Panc1 (cell line): ENCODE measurements at places on chromosomes 5 and 9.
A peak's percentile ranks its signal among the peaks of the same experiment; 100 is the strongest.

- no peaks in the 10 kb centered on the region for H3K27me3 ChIP-seq
- H3K4me3 ChIP-seq, result no peak overlapping the region
- H3K27ac ChIP-seq, result no peak overlapping the region
- no peaks in the 10 kb centered on the region for H3K4me1 ChIP-seq
Measured at GRCh38 chr5:35898952-35899660, 39.3 kb downstream of the CAPSL start.

DNA sequence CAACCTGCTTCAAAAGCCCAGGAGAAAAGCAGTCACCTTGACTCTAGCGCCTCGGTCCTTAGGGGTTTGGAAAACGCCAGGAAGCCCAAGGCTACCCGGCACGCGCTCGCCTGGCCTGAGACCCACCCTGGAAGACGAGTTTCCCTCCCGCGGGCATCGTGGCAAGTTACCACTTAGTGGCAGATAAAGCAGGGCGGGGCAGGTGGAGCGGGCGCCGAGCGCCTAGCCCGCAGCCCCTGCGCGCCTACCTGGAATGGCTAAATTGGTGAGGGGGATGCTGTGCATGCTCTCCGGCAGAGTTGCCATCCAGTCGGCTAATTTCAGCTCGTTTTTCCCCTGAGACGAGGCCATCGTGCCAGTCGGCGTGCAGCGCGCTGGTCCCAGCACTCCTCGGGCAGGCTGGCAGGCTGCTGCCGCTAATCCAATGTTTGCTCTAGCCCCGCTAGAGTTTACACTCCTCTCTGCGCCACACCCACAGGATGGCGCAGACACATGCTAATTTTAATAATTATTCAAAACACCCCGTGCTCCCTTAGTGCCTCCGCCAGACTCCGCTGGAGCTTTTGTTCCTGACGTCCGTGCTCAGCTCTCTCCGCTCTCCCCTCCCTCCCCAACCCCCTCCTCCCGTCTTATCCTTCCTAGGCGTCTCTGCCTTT lies at the start of gene PLCXD3:
Gene PLCXD3, minus strand, starts transcription at position 426 of the 656 bp plus-strand sequence. Its CDS starts 75 bp downstream, at position 351.
- peak within 1 kb of the TSS; percentile 52 for H3K4me3 ChIP-seq
- H3K27ac ChIP-seq, result no peak within 1 kb of the TSS
- peaks cover 2% of the 10 kb centered on the region for H3K27me3 ChIP-seq

- no peaks in the 10 kb centered on the region for H3K36me3 ChIP-seq
- H3K27ac ChIP-seq, result no peak overlapping the region
- peaks cover 61% of the 10 kb centered on the region for H3K4me1 ChIP-seq
- H3K27me3 ChIP-seq, result no peaks in the 10 kb centered on the region
- DNase-seq, result no peak
Measured at GRCh38 chr5:172446336-172447051, 7.8 kb downstream of the SH3PXD2B start.

DNA sequence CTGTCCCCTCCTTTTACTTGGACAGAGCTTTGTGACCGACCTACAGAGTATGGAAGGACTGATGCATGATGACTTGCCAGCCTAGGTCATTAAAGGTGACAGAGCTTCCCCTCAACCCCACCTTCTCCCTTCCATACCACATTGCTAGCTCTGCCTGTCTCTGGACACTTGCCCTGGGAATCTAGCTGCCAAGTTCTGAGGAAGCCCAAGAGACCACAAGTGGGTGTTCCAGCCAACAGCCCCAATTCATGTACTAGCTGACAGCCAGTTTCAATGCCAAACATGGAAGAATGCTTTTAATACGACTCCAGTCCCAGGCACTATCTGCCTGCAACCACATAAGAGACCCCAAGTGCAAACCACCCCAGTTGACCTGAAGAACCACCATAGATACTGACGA lies 477.1 kb downstream of the SPOCK1 start:
- no peaks in the 10 kb centered on the region for H3K4me1 ChIP-seq
- H3K36me3 ChIP-seq, result no peaks in the 10 kb centered on the region
- H3K4me3 ChIP-seq, result no peak overlapping the region
- no peak overlapping the region for H3K27ac ChIP-seq

GRCh38 chr5:167953151-167953798 lies 338.2 kb upstream of the WWC1 start:
- peaks cover 9% of the 10 kb centered on the region for H3K4me1 ChIP-seq
- no peaks in the 10 kb centered on the region for H3K36me3 ChIP-seq
- H3K27me3 ChIP-seq, result no peaks in the 10 kb centered on the region; the same call in none of the 2 replicates
- no peak overlapping the region for H3K4me3 ChIP-seq
- H3K27ac ChIP-seq, result no peak overlapping the region

- H3K27ac ChIP-seq, result no peak overlapping the region
- H3K4me1 ChIP-seq, result no peaks in the 10 kb centered on the region
- H3K4me3 ChIP-seq, result no peak overlapping the region
- no peak for DNase-seq
- no peaks in the 10 kb centered on the region for H3K27me3 ChIP-seq
Measured at GRCh38 chr5:15383469-15383868, 116.5 kb upstream of the FBXL7 start.

- no peaks in the 10 kb centered on the region for H3K4me1 ChIP-seq
- no peaks in the 10 kb centered on the region for H3K36me3 ChIP-seq
- no peaks in the 10 kb centered on the region for H3K27me3 ChIP-seq
- H3K4me3 ChIP-seq, result no peak overlapping the region
- no peak overlapping the region for H3K27ac ChIP-seq
Measured at GRCh38 chr9:7067169-7067568, 309.4 kb downstream of the KDM4C start.
